ENCODE measurements at places on chromosomes 5 and 9.
A peak's percentile ranks its signal among the peaks of the same experiment; 100 is the strongest.

DNA sequence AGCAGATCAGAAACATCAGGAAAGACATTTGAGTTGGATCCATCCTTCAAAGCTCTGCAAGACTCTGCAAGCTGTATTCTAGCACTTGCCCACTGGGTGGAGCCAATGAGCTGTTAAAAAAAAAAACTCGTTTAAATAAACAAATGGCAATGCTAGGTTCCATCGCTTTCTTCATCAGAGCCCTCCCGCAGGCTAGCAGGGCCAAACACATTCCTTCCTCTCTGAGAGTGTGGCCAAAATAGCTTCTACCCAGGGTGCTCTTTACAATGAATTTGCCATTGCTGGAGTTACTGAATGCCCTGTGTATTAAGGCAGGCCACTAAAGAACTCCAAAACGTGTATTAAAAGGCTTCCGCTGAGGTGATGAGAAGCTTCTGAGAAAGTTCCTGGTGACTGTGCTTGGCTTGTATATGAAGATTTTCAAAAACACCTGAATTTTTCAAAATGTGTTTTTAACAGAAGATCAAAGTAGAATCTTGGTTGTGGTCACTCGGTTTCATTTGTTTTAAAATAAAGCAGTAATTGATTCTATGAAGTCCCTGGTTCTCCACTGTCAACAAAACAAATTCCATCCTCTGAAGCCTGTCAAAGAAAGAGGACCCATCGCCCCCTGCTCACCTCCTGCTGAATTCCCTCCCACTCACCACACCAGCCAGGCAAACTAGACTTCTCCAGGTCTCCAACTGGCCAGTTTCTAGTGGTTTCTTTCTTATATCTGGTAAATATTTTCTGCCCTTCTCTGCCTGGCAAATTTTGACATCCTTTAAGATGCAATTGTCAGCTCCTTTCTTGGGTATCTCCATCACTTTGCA is 36.5 kb upstream of the EQTN start:
- peak; percentile 39 for DNase-seq

GRCh38 chr5:56159521-56159947 is 73.6 kb downstream of the ANKRD55 start:
- DNase-seq: no peak

DNA sequence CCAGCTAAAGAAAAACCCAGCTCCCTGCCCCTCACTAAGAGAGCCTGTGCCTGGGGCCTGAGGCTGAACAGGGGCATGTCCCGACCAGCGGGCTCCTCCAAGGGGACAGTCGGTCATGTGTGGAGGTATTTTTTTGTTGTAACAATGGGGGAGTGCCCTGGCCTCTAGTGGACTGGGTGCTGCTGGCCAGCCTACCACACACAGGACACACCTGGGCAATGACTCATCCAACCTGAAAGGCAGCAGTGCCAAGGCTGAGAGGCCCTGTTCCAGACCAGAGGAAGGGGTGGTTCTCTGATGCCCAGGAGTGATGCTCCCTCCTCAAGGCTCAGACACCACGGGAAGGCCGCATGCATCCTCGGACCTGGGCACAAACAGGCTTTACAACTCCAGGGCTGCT is 181.5 kb downstream of the OLFM1 start:
- DNase-seq: no peak

- DNase-seq: no peak
Observed at GRCh38 chr9:33878691-33879366, 61.9 kb downstream of the UBE2R2 start.

DNA sequence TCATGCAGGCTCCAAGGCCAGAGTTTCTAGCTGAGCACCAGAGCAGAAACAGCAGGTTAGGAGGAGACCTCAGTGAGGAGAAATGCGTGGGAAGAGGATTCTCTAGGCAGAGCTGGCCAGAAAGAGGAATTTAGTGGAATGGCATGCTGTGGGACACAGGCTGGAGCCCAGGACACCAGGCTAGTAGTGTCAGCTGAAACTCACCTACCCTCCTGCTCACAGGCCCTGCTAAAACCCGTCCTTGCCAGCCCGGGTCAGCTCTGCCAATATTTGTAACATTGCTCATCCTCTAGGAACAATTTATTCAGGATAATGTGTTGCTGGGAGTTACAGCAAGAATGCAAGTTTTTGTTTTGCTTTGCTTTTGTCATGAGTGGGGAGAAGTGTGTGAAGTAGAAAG is 40.2 kb upstream of the AGXT2 start:
- no peak for DNase-seq

GRCh38 chr9:136881691-136882108 is 4.6 kb upstream of the TRAF2 start:
- peak; percentile 21 for DNase-seq

DNA sequence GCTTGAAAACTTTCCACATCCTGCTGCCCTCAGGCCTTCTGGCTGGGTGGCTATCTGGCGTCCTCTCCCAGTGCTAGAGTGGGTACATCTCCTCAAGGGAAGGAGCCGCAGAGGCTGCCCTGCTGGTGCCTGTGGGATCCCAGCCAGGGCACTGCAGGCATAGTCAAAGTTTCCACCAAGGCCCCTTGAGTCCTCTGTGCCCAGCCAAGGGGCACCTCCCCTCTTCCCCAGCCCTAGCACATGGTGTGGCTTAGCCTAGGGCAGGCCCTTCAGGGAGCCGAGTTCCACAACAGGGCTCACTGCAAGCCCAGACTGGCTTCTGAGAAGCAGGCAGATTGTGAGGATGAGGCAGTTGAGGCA is 103.2 kb downstream of the RGS3 start:
- no peak for DNase-seq

DNA sequence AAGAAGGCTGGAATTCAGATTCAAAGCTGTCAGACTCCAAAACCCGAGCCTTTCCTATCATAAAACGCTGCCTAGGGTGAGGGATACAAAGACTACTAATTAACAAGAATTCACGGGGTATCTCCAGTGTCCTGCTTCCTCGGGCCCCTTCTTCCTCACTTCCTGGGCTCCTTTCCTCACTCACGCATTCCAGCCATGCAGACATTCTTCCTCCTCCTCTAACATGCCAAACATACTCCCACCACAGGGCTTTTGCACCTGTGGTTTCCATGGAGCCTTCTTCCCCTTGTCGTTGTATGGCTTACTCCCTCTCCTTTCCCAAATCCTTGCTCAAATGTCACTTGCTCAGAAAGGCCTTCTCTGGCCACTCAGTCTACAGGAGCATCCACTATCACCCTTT is 191.4 kb upstream of the TRIM32 start:
- DNase-seq: no peak

DNA sequence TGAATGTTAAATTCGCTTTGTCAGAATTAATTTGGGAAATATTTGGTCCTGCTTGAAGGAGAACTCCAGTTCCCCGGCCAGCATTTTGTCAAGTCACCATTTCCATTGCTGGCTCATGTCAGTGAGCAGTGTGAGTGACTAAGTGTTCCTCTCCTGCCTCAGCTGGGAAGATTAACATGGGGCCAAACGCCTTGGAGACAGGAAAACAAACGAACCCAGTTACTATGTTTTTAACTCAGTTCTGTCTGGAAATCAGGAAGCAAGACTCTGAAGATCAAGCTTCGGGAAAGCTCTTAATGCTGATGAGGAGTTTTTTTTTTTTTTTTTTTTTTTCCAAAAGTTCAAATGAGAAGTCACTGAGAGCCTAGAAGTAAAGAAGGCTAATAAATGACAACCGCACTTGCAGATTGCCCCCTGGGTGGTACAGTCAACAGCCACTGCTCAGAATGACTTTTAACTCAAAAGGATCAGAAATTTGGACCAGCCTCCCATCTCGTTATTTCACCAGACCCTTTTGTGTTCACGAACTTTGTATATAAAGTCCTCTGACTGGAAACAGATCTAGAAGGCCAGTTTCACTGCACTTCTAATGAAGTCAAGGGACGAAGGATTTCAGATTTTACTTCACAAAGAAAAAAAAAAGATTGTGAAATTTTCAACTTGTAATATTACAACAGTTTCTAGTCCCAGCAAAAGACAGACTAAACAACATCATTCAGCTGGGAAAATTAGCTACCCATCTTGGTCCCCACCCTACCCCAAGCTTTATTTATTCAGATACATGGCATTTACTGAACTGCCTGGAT is 121.3 kb downstream of the LHFPL2 start:
- no peak for DNase-seq

DNA sequence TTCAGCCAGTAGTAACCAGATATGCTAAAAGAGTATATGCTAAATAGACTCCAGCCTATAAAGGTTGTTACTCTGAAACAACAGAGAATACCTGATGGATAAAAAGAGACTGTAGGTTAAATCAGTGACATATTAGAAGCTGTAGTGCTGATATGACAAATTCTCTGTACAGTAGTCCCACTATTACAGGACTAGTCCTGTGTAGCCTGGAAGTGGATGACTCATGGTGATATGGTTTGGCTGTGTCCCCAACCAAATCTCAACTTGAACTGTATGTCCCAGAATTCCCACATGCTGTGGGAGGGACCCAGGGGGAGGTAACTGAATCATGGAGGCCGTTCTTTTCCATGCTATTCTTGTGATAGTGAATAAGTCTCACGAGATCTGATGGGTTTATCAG is 276.2 kb upstream of the POU5F2 start:
- DNase-seq: no peak

GRCh38 chr5:131635684-131636572 is 899 bp upstream of the RAPGEF6 start:
- no peak for DNase-seq

Data from central memory CD4-positive, alpha-beta T cell (primary cell).